Stimulated activated CD8-positive, alpha-beta memory T cell treated with anti-CD3 and anti-CD28 coated beads, Interleukin-7, amount 100 ng/mL, for 48 hours (primary cell): ENCODE measurements at places on chromosomes 3 and 15.

DNA sequence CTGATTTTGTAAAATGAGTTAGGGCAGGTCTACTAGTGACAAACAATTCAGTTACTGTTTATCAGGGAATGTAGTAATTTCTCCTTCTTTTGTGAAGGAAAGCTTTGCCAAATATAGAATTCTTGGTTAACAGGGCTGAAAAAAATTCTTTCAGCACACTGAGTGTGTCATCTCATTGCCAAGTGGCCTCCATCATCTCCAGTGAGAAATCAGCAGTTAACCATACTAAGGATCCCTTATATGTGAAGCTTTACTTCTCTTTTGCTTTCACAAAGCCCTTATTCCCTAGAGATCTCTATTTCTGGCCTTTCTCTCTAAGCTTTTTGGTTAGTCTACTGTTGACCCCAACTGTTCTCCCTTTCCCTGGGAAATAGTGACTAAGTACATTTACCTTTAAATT, 269.1 kb downstream of the SCAPER start:
- no peak for DNase-seq

DNA sequence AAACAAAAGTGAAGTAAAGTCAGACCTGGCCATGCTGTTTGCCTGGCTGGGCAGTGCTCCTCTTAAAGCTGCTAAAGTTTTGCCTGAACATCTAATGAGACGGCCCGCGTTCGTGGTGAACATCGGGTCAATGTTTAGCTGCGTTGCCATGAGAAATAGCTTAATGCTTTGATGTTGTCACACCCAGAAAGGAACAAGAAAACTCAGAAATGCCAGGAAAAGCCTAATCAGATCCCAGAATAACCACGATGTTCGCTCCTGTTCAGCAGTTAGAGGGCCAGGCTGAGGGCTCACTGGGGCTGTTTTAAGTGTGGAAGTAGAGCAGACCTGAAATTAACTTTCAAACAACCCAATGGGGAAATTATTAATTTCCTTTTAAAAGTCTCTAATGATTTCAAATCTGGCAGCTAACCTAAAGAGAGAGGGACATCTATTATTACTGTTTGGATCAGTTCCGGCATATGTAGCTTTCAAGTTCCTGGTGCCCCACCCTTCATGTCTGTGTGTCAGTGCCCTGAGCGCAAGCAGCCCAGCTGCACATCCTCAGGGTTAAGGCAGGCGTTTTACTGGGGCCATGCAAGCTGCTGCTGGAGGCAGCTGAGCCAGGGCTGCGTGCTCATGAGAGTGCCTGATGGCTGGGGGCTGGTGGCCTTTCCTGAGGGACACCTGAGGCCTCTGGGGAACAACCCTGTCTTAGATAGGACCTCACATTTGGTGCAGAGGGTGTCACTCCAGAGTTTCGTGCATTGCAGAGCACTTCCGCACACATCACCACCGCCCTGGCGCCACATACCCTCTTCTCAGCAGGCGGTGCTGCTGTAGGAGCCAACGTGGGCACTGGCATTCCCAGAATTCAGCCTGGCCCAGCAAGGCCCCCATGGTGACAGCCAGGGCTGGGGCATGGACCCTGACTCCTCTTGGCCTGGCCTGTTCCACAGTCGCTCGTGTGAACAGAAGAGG, 76.6 kb downstream of the LRRK1 start:
- DNase-seq, result no peak

DNA sequence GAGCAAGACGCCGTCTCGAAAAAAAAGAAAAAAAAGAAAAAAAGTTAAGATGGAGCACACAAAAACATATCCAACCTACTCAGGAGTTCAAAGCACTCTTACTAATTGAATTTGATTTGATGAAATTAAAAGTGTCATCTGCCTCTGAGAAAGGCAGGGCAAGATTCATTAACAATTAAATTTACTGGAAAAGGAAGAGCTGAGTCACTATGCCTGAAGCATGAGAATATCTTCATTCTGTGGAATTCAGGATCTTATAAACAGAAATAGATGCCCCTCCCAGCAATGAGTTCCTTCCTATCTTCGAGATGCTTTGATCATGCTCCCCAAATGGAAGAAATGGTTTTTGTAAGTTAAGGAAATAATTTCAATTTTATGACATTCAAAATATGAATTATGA, 61.0 kb upstream of the ST3GAL6 start:
- no peak for DNase-seq

DNA sequence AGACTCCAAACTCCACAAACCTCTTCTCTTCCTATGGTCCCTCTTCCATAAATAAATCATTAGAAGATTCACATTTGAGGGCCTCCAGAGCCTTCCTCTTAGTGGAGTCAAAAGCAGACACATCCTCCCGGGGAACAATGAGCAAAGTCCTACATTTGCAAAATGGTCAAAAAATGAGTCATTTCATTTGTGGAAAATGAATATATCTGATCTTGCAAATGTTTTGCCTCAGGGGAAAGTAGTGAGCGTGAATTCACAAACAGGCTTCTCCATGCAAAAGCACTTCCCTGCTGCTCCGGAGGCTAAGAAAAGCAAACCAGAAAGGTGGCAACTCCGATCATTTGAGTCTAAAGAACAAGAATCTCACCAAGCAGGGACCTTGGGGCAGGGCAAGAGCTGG, 86.7 kb upstream of the IQSEC1 start:
- no peak for DNase-seq

DNA sequence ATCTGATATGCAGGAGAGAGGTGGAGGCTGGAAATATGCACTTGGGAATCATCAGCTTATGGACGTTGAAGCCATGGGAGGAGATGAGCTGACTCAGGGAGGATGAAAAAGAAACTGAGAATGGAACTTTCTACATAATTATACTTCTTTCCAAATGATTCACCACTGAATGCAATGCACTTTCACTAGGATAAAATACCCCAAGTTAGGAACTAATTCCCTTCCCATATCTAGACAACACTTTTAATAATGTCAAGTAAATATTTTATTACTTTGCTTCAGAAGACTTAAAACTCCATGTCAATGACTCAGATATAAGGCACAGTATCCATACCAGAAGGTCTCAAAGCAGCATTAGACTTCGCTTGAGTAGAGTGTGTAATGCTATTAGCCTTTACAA, 24.2 kb downstream of the NPTN start:
- DNase-seq, result no peak

- DNase-seq, result no peak
These were observed 204.2 kb downstream of the DIPK2A start for GRCh38 chr3:144175644-144176425.
